ENCODE measurements at places on chromosomes 4 and X.

DNA sequence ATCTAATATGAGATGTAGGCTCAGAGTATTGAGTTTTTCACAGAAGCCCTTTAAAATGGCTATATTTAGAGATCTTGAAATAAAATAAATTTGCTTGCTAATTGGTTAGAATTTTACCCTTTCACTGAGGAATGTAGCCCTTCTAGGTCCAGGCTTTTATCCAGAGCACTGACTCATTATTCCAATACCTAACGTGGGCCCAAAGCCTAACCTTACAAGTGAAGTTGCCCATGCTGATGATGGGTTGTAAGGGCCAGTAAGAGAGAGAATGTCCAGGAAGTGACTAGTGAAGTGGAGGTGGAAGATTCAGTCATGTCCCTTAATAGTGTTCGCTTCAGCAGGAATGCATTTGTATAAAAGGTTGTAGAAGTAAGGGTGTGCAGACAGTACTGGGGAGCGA is 155.9 kb downstream of the STIM2 start:
- DNase-seq = peak; percentile 45

- DNase-seq = no peak
Measured at GRCh38 chrX:20382518-20383297, 116.0 kb upstream of the RPS6KA3 start.

DNA sequence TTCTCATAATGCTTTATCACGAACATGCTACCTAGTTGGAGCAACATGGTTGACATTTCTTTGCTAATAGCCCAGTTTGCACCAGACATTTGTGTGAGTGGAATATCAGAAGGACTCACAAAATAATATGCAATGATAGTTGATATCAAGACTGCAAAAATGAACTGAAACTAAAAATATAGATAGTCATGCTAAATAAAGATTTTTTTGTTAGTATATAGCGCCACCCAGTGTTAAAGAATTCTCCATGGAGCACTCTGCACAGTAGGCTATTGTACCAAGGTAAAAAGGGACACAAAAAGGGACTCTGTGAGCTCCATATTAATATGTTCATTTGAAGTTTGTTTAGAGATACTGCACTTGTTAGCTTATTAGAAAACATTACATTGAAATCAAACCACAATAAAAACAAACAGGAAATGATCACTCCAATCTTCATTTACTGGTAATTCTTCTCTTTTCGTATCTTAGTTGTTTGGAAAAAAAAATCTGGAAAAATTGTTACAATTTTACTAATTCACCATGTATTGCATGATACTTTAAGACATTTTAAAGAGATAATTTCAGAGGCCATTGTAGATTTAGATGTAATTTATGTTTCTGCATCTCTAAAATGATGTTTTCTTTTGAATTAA is 1509.6 kb downstream of the ADGRL3 start:
- DNase-seq = peak; percentile 43

DNA sequence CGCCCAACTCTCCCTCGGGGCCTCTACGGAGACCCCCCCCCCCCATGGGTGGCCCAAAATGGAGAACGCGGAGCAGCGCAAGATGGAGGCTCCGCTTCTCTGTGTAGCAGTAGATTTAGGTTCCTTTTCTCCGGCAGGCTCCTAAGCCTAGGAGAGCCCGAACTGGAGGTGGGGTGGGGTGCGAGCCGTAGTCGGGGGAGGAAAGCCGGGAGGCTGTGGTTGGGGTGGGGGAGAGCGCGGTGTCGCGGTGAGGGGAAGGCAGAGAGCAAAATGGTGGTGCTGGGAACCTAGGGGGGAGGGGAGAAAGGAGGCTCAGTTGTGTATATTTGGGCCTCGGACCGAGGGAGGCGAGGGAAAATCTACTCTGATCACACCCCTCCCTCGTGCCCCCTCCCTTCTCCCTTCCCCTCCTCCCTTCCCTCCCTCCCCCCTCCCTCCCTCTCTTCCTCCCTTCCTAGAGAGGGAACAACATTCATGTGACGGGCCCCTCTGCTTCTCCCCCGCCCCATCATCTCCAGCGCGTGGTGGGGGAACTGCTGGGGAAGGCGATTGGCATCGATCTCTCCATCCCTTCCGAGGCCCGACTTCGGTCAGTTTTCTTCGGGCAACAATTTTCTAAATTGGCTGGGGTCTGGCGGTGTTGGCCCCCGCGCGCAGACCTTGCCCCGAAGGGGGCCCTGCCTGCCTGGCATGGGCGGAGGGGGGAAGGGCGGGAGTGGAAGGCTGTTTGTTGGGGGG is at the start of gene STAG2:
Gene STAG2, plus strand, starts transcription at position 439 of the 738 bp plus-strand sequence. CDS start 60,922 bp downstream, outside the sequence.
- peak; percentile 83 for DNase-seq

- DNase-seq = no peak
Measured at GRCh38 chr4:143054971-143055370, 129.7 kb upstream of the USP38 start.

DNA sequence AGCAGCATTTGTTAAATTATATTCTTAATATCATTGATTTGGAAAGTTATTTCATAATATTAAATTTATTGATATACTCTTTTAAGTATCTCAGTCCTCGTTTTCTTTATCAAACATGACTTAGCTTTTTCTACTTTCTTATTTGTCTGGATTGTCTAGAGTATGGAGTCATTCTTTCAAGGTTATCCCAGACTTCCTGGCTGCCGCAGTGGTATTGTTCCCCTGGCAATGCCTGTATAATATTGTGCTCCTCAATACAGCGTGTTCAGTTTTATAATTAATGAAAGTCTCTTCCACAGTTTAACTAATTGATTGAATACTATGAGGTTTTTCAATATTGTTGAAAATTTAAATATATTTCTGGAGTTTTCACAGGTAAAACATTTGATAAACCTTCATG is 310.9 kb downstream of the ANKRD50 start:
- no peak for DNase-seq

Data from astrocyte of the spinal cord (primary cell).